Fibroblast of skin of scalp (primary cell): ENCODE measurements at places on chromosomes 2 and 18.

DNA sequence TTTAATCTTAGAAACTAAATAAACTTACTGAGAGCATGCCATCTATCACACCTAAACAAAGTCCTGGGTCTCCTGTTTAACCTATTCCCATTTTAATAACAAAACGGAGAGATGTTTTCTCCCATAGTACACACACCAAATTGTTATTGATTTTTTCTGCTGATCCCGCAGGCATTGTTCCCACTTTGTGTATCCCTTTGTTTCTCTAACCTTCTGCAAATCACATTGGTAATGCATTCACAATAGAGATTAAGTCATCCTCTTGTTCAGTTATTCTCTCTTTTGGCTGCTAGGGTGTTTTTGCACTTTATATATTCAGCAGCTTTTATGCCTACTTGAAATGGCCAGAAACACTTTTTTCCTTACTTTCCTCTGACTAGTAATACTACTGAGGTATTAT is 1071.9 kb upstream of the CDH2 start:
- no peak for DNase-seq

DNA sequence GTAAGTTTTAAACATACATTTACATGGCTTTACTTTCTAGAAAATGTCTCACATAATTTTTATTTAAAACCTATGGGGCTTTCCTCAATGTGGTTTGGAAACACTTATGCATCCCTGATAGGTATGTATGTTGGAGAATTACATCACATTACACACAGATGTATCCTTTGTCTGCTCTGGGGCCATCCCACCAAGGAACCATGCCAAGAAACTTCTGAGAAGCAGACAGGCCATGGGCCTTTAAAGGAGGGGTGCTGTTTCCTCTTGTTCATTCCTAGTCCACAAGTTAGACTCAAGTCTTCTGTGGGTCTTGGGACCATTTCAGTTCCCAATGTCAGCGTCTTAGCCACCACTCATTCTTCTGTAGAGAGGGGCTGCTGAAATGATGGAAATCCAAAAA is 162.0 kb upstream of the SETBP1 start:
- DNase-seq = peak; percentile 18

DNA sequence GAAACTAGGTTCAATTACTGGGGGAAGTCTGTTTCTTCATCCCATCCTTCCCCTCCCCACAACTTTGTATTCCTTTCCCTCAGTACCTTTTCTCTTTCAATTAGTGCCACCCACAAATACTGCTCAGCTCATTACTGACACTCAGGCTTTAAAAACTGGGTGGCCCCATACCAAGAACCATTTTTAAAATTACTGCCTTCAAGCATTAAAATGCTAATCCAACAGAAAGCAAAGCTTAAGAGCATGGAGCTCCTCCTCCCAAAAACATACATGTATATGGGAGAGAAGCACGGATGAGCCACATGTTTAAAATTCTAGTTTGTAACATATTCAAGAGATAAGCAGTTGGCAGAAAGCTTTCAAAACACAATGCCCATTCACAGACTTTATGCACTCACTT is 44.0 kb downstream of the IRS1 start:
- no peak for DNase-seq

GRCh38 chr18:66916834-66917233 is 312.9 kb upstream of the CDH19 start:
- no peak for DNase-seq

- DNase-seq = no peak
Observed at GRCh38 chr2:156563994-156564753, 128.0 kb downstream of the GPD2 start.

DNA sequence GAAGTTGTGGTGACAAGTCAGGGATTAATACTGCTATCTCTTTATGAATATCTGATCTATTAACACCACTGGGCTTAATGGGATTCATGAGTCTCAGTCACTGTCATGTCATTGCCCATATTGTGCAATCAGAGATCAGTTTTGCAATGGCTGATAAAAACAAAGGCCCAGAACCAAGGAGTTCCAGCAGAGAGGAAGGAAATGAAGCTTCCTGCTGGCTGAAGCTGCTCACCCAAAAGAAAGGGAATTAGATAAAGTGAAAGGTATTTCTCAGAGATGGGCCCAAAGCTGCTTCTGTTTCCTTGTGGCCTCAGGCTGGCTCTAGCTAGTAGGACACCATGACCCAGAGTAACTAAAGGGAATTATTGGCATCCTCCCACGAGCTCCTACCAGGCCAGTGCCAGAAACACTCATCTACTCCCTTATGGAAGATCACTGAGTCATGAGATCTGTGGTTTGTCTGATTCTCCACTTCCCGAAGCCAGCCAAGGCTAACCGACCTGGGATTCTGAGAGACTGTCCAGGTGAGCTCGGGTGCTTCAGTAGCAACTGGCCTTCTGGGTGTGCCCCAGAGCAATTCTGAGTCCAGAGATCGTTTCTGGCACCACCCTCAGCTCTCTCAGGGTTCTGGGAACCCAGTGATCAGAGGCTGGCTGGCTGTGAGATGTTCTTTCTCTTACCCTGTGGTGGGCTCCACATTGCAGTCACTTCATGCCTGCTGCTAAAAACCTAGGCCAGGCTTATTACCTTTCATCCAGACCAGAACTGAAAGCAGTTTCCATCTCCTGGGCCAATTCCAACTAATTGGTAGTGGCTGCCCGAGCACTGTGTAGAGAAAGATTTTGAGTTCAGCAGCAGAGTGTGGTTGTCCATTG is 129.5 kb upstream of the PELI1 start:
- DNase-seq = peak; percentile 88

DNA sequence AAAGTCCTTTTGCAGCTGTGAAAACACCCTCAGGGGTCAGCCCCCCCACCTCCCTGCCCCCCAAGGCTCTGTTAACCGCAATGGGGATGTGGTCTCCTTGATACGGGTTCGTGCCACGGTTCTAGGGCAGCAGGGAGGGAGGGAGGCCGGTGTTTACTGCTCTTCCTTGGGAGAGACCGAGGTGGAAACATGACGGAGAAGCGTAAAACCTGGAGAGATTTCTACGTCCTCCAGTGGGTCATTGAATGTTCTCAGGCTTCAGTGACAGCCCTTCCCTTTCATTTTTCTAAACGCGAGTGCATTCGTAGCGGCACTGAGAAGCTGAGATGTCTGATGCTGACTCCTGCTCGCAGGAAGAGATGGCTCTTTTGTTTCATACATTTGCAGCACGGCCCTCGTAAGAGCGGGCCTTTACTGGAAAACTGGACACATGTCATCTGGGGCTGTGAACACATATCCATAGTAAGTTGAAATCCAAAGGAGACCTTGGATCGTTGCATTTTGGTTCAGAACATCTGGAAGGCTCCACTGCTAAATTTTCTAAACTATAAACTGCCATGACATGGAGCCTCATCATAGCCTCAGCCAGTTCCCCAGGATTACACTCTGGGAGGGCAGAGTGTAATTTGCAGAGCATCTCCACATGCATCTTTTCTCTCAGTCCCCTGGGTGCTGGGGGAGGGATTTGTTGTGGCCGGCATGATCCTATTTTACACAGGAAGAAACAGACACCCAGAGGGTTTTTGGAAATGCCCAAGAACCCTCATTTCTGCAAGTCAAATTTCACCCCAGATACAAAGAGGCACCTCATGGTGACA is 40.6 kb upstream of the HDAC4 start:
- peak; percentile 12 for DNase-seq

DNA sequence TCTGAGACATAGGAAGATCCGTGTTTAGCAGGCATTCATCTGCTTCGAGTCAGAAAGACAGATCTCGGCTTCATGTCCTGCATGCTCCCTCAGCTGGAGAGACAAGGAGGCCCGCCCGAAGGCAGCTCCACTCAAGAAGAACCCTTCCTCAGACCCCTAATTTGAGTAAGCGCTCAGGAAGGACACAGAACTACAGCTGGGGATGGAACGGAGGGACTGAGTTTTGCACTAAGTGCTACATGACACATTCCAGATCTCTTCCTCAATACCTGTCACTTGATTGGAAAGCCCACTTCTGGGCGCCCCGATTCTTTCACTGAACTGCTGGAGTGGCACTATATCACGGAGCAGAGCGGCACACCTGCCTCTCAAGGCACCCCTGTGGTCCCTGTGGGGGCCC is 185.6 kb upstream of the PXDN start:
- DNase-seq = no peak

DNA sequence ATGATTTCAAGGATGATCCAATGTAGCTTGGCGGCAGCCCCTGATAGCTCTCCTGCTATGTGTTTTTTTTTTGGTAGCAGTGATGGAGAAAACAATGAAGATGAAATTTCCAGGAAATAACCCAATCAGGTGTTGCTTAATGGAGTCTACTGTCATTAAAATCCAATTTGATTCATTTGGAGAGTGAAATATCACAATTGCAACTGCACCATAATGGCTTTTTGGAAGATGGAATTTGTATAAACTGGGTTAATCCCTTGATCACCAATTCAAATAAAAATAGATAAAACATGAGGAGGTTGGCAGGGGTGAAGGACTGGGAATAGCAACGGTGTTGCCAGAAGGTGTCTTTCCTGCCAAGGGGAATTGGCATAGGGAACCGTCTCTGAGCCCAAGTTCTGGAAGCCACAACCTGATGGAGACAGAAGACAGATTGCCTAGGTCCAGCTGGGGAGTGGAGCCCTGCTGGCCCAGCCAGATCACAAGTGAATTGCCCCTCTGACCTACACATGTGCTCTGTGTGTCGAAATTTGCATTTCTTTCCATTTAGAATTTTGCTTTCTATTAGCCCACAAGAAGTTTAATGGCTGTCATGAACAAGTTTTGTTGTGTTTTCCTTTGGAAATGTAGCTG is 170.3 kb upstream of the SPRED2 start:
- DNase-seq = no peak

DNA sequence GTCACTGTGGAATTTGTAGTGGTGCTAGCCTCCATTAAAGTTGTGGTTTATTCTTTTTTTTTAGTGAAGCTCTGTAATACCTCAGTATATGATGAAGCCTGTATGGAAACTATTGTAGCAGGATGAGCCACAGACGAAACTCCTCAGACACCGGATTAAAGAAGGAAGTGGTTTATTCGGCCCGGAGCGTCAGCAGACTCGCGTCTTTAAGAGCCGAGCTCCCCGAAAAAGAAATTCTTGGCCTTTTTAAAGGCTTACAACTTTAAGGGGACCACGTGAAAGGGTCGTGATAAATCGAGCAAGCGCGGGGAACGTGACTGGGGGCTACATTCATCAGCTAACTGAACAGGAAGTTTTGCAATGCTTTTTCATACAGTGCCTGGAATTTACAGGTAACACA is 8.1 kb upstream of the CCL20 start:
- peak; percentile 18 for DNase-seq

GRCh38 chr2:105413206-105413605 is 14.4 kb upstream of the FHL2 start:
- no peak for DNase-seq

- DNase-seq = no peak
Observed at GRCh38 chr18:56652802-56653201, 1.6 kb downstream of the WDR7 start.

DNA sequence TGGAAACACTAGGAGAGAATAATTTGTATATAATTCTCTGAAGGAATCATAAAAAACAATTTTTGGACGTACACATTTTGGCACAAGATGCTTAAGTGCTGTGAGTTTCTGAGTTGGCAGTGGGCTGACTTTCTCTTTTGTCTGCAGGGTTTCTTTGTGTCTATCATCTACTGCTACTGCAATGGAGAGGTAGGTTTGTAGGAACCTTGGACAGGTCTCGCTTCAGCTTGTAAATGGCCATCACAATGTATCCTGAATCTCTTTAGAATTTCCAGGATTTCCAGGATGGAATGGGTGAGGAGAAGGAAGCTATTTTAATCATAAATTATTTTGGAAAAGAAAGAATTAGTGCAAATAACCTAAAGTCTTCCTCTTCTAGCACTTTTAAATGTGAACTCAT is 83.9 kb downstream of the PTH2R start:
- DNase-seq = no peak

- DNase-seq = peak; percentile 42
Observed at GRCh38 chr2:216478151-216478550, 20.5 kb upstream of the RPL37A start.

GRCh38 chr2:43080571-43081021 is 145.8 kb downstream of the ZFP36L2 start:
- no peak for DNase-seq

DNA sequence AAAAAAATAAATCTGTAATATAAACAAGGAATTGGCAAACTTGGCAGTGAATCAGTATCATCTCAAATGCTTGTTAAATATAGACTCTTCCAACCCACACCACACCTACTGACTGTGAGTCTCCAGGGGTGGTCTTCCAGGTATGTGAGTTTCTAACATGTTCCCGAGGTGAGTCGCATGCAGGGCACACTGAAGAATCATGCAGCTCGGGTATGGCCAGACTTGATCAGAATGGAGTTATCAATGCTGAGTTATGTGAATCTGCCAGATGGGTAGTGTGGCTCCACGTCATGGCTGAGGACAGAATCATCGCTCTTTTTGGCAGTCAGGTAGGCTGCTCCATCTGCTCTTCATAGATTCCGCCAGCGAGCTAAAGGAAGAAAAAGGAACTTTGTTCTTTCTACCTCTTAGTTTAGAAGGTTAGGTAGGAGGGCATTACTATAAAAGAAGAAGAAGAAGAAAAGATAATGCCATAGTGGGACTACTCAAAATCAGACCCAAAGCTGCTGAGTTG is 1279.7 kb upstream of the ZEB2 start:
- DNase-seq = no peak

- peak; percentile 25 for DNase-seq
Observed at GRCh38 chr2:187612857-187613256, 58.6 kb upstream of the TFPI start.

- DNase-seq = no peak
Observed at GRCh38 chr2:237626813-237627440, 460 bp upstream of the LRRFIP1 start.

DNA sequence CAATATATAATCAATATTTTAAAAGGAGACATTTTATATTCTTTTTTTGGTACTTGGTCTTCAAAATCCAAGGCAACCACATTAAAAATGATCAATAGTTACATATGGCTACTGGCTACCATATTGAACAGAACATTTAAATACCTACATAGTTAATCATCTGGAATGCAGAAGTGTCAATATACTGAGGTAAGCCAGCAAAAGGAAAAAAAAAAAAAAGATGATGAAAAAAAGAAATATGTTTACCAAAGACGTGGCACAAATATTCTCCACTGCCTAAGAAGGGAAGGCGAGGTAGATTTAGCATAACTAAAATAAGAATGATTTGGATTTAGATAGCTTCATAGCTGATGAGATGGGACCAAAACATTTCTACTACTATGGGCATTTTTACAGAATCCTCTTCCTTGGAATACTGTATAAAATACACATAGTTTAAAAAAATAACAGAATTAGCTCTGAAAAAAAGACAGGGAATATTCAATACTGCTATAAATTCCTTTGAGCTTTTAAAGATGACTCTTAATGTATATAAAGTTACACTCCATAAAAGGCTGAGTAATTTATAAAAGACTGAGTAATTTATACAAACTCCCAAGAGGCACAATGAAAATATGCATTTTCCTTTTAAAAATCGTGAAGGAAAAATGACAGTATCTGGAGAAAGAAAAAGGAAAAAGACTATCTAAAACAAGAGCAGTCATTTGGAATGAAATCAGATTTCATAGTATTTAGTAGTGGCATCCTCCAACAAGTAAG is 63.5 kb downstream of the CDH2 start:
- peak; percentile 81 for DNase-seq

DNA sequence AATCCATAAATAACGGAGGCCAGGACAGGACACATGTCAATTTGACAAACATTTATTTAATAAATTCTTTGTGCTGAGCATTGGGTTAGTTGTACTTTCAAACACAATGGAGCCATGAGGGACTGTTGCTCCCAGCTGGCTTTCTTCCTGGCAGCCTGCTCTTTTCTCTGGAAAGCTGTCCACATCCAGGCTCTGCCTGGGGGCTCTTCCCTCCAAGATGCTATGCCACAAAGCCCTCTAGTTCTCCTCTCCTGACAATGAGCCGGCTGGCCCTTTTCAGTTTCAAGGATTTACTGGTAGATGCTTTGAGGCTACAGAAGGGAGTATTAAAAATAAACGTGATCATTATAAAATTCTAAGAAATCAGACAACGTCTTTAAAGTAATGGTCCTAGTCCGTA is 44.1 kb upstream of the SLC14A2 start:
- DNase-seq = no peak
